ENCODE measurements at places on chromosomes 12 and 14. TPM values are rescaled to one million over a fixed set of nuclear protein-coding genes. Genes with fewer than 3 reads are reported as not detected.

The FAM181A gene
- not detected for total RNA-seq

The DNAAF2 gene
- 10.4 TPM for total RNA-seq

DNA sequence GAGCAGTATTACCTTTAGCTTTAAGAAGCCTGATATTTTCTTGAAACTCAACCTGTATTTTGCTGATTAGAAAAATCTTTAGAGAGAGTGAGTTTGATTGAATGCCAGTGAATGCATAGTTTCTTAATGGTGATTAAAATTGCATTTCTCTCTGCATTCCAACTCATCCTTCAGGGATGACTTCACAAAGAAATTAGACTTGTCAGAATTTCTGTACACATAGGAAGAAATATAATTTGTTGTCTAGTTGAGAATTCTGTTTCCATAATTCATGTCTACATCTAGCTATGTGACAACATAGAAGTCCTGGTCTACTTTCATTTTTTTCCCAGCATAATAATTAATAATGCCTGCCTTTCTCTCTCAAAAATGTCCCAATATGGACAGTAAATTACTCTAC is 136.6 kb downstream of the OTOGL start:
- H3K4me1 ChIP-seq: no peaks in the 10 kb centered on the region
- DNase-seq: no peak
- no peaks in the 10 kb centered on the region for H3K36me3 ChIP-seq
- H3K27ac ChIP-seq: no peak overlapping the region

DNA sequence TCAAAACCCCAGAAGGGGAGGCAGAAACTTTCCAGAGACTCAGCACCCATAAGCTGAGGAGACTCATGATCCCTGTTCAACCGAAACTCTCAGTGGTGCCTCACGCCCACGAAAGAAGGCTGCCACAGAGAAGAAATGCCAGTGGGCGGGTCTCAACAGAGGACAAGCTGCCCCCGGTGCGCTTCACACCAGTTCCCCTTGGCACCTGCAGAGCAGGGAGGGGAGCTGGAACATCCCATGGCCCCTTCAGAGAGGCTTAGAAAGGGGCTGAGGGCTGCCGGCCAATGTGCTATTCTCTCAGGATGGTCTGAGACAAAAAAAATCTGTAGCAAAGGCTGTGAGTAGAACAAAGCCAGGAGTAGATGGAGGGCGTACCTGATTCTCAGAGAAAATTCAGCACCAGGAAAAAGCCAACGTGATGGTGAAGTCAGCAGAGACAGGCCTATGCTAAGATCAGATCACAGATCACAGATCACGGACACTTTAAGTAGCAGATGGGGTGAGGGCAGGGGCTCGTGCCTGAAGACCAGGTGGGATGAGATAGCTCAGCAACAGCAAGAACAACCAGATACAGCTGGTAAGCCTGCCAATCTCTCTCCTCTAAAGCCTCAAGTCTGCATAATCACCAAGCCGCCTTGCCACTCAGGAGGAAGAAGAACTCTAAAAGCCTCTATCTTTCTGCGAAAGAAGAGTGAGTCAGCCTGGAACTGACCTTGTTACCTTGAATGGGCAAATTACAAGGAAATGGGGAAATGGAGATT is 206.4 kb upstream of the GRIP1 start:
- H3K36me3 ChIP-seq: no peaks in the 10 kb centered on the region
- peak; percentile 6 for DNase-seq
- no peaks in the 10 kb centered on the region for H3K4me1 ChIP-seq
- H3K27ac ChIP-seq: no peak overlapping the region

The CBLN3 gene
- 2.9 TPM for total RNA-seq
